Right cardiac atrium (tissue), 5 donors: ENCODE measurements at places on chromosomes 4 and X. TPM values are rescaled to one million over a fixed set of nuclear protein-coding genes. Genes with fewer than 3 reads are reported as not detected.
A peak's percentile ranks its signal among the peaks of the same experiment; 100 is the strongest.

PABPC5 gene
- 2.8 TPM for total RNA-seq

IL2 gene
- total RNA-seq, result not detected

MUC7 gene
- not detected for total RNA-seq

STK32B gene
- 0.56 TPM for total RNA-seq

GPR119 gene
- not detected for total RNA-seq

CFAP99 gene
- not detected for total RNA-seq

FABP2 gene
- total RNA-seq, result not detected

PYURF gene
- 57.6 TPM for total RNA-seq

- DNase-seq, result no peak
These were observed 132.9 kb upstream of the IGFBP7 start for GRCh38 chr4:57243076-57243475.

DNA sequence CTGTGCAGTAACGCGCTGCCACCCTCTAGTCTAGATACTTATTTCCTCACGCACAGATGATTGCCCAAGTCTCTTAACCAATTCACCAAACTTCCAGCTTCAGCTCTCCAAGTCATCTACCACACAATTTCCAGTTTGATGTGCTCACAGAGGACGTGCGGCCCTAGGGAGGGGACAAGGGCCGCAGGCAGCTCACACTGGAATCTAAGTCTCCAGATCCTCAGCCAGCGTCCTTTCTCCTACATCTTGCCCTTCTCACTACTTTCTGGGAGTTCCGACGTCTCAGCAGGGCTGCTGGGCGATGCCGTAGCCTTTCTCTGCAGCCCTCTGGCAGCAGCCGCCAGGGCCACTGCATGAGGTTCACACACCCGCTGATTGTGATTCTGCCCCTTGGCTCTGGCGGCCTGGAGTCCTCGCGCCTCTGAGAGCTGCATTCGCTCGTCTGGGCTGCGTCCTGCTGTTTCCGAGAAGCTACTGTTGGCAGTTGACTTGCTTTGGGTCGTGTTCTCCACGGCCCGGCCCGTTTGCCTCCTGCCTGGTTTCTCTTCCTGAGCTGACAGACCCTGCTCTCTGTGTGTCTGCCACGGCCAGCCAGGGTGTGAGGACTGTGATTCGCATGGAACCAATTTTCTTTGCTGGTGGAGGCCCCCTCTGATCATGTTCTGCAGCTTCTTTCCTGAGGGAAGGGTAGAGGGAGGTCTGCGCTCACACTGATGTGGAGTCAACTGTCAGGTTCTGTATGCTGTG, 14.1 kb upstream of the TMEM131L start:
- peak; percentile 79 for DNase-seq

DNA sequence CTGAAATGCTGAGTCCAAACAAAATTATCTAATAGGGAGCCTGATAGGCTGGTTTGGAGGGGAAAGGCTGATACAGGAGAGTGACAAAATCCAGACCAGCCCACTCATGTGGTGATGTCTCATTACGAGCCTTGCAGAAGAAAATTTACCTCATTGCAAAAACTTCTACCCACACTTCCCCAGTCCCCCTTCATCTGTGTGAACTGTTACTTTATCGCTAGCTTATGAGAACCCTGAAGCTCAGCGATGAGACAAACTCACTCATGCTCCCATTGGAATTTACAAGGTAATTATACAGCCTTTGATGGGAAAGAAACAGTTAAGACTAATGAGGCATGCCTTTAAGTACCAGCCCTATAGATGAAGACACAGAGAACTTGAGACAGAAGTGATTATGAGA, 76.1 kb downstream of the ARHGAP6 start:
- no peak for DNase-seq

DNA sequence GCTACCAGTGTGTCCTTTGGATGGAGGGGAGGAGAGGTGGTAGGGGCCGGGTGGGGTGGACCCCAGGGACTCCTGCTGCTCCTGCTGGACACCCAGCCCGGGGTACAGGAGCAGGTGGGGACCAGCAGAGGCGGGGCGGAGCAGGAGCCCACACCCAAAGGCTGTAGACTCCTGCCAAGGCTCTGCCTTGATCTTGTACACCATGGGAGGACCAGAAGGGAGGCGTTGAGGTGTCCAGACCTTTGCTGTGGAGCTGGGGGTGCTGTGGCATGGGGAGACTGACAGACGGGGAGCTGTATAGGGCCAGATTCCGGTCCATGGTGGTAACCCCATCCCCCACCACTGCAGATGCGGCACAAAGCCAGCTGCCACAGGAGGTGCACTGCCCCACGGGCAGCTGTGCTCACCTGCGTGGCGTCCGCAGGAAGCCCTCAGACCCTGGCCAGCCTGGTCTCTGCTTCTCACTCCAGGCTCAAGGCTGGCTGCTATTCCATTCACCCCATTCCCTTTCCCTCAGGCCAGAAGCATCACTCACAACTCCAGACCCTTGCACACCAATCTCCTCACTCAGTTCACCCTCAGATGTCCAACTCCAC, 5.0 kb upstream of the SLC26A1 start:
- peak; percentile 10 for DNase-seq

DNA sequence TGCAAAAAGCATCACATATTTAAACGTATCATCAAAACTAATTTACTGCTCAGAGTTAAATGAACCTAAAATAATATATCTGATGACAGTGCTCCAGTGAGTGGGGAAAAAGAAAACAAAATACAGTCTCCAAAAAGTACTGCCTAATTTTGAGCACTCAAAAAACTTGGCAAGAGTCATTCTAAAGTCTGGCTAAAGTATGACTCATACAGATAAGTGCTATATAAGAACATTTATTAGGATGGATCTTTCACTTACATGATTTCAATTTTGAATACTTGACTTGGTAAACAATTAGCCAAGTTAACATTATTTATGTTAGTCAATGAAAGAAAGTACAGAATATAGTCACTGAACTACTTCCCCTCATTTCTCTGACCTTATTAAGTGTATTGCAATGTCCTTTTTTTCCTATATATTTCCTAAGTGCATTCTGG, 27.2 kb downstream of the FBXO8 start:
- DNase-seq, result no peak

- DNase-seq, result no peak
These were observed 154.4 kb downstream of the AMMECR1 start for GRCh38 chrX:110163488-110163887.

GRCh38 chr4:57854748-57855147, 744.6 kb upstream of the IGFBP7 start:
- no peak for DNase-seq

- no peak for DNase-seq
These were observed at the start of gene AMER1 for GRCh38 chrX:64205441-64205734. Gene AMER1, minus strand, starts transcription at chrX:64205708. Its CDS starts 12,422 bp downstream, at chrX:64193286.

DNA sequence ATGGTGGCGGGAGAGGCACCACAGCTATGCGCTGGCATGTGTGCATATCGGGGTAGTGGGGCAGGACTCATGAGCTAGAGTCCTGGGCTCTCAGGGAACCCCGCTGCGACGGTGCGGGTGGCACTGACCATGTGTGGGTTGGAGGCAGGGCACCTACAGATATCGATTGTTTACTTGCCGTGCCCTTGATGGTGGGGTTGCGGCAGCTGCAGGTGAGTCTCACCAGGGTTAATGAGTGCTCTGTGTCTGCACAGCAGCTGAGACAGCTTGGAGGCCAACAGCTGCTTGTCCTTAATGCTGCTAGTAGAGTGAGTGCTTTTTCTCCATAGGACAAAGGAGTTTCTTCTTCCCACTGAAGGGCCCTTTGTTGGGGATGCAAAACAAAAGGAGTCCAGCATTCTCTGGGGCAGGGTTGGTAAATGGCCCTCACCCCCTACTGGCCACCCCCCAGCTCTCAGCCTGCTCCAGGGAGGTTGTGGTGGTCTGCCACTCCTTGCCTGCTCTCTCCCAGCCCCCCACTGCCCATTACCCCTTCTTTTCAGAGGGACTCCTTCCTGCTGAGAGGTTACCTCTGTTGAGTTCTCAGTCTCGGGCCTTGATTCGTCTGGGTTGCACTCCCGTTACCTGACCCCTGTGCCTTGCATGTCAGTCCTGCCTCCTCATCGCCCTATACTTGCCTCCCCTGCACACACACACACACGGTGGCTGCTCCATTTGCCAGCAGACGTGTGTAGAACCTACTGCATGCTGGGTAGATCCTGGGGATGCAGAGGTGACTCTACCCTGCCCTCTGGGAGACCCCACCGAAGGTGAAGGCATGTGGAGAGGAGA, 52.8 kb downstream of the TBC1D14 start:
- no peak for DNase-seq

GRCh38 chr4:25927361-25928195, 13.6 kb downstream of the SMIM20 start:
- DNase-seq, result no peak

GRCh38 chr4:135267148-135267865, 1065.7 kb upstream of the PABPC4L start:
- DNase-seq, result no peak
